ENCODE measurements at places on chromosomes 2 and 18.

GRCh38 chr2:167431949-167432348, 543.7 kb downstream of the XIRP2 start:
- no peak for DNase-seq

DNA sequence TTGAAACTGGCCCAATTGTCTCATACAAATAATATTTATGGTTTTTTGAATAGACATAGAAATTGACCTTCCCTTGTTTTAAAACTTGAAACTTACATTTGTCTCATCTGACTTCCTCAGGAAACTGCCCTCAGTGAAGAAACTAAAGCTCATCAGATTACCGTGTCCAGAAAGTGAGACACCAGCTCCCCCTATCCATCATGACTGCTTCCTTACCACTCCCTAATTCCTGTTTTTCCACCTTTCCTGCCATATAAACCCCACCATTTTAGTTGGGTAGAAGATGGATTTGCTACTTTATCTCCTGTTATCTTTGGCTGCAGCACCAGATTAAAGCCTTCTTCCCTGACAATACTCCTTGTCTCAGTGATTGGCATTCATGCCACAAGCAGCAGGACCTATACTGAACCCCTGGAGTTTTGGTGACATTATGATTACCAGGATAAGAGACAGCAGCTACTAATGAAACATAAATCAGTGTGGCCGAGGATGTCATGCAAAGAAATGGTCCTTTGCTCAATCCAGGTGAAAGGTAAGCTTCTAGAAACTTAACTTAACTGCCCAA, 1627.6 kb upstream of the ZEB2 start:
- DNase-seq, result no peak

- DNase-seq, result no peak
These were observed 278.5 kb upstream of the RGPD4 start for GRCh38 chr2:107548216-107548615.

DNA sequence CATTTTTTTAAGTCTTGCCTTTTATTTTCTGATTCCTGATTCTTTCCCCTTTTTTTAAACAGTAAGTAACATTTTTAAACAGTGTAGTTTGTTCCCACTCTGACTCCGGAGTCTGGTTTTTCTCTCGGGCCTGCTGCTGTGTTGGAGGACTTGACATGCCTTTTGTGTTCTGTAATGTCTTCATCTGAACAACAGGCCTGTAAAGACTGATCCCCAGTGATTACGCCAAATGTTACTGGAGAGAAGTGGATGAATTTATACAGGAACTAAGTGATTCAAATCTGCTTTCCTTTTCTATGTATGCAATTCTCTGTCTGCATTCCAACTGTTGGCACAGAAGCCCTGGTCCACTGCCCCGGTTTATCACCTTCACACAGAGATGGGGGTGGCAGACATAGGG, 54.3 kb upstream of the RMDN2 start:
- DNase-seq, result no peak

DNA sequence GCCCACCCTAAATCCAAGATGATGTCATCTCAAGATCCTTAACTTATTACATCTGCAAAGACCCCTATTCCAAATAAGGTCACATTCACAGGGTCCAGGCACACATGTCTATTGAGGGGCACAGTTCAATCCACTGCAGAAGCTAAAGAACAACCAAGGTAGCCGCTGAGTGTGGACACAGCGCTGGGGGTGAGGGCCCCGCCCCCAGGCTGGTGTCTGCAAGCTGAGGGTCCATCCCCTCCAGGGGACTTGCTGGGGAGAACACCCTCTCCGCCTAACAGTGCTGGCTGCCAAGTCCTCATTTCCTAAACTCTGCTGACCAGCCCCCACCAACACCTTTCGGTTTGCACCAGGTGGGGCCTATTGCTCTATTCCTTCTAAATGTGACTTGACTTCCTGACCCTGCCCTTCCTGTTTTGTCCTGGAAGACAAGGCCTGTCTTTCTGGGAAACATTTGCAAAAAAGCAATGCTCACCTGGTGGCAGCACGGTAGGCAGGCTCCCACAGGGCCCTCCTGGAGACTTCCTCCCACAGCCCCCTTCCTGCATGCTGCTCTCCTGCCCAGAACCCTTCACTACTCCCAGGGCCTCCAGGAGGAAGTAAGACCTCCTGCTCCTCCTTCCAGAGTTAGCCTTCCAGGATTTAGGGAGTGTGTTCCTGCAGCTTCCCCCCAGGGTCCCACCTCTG, 24.4 kb upstream of the TEX44 start:
- DNase-seq, result no peak

- no peak for DNase-seq
These were observed 31.1 kb upstream of the PAX8 start for GRCh38 chr2:113309655-113310387.

GRCh38 chr2:237732790-237733381, 65.7 kb upstream of the RBM44 start:
- no peak for DNase-seq

DNA sequence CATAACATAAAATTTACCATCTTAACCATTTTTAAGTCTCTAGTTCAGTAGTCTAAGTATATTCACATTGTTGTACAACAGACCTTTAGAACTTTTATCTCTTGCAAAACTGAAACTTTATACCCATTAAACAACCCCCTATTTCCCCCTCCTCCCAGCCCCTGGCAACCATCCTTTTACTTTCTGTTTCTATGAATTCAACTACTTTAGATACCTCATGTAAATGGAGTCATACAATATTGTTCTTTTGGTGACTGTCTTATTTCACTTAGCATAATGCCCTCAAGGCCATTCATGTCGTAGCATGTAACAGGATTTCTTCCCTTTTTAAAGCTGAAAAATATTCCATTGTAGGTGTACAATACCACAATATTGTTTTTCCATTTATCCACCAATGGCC, 129.8 kb downstream of the PDE11A start:
- DNase-seq, result no peak

- DNase-seq, result no peak
These were observed 179.7 kb downstream of the FAM210A start for GRCh38 chr18:13546638-13547037.

DNA sequence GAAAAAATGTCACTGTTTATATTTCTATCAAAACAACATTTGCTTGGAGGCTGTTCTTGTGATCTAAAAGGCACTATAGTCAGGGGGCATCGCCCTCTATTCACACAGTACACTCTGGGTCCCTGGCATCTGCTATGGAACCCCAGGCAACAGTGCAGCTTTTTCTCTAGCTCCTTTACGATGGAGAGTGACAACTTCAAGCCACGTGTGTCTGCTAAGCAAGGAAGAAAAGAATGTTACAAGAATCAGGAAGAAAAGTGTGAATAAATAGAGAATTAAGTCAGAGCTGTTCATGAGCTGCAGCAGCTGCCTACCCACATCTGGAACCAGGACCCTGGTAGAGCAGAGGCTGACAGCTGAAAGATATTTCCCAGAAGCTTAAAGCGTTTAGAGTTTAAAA, 11.2 kb downstream of the RND3 start:
- no peak for DNase-seq

GRCh38 chr18:44638034-44638540, 42.6 kb upstream of the SETBP1 start:
- no peak for DNase-seq

- DNase-seq, result no peak
These were observed 29.6 kb downstream of the KCNF1 start for GRCh38 chr2:10941383-10941782.

GRCh38 chr2:112229348-112229747, 25.5 kb downstream of the ZC3H8 start:
- no peak for DNase-seq

- no peak for DNase-seq
These were observed 177.6 kb upstream of the CCDC68 start for GRCh38 chr18:55136864-55137263.

DNA sequence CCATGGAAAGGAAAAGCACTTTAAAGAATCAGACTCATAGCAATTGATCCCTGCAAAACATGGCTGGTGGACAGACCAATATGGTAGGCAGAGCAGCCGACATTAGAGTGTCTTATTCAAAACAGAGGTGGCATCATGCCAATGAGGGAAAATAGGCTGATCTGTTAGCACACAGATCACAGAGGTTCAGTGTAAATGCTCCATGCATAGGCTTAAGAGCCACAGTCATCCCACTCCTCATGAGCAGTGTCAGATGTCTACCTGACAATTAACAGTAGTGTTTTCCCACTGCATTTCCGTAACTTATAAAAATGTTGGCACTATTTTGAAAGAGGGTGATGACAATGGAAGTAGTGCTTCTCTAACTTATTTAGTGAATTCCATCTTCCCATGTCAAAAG, 86.7 kb downstream of the SPATS2L start:
- no peak for DNase-seq

- no peak for DNase-seq
These were observed 145.3 kb downstream of the C1D start for GRCh38 chr2:67917332-67918054.

DNA sequence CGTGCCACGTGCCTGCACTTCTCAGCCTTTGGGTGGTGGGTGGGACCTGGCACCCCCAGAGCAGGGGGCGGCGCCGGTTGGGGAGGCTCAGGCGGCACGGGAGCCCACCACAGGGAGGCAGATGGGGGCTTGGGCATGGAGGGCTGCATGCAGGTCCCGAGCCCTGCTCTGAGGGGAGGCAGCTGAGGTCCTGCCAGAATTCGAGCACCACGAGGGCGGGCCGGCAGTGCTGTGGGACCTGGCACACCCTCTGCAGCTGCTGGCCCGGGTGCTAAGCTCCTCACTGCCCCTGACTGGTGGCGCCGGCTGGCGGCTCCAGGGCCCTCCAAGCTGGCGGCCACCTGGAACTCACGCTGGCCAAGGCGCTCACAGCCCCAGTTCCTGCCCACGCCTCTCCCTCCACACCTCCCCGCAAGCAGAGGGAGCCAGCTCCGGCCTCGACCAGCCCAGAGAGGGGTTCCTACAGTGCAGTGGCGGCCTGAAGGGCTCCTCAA, 1176.8 kb upstream of the GYPC start:
- DNase-seq, result no peak

DNA sequence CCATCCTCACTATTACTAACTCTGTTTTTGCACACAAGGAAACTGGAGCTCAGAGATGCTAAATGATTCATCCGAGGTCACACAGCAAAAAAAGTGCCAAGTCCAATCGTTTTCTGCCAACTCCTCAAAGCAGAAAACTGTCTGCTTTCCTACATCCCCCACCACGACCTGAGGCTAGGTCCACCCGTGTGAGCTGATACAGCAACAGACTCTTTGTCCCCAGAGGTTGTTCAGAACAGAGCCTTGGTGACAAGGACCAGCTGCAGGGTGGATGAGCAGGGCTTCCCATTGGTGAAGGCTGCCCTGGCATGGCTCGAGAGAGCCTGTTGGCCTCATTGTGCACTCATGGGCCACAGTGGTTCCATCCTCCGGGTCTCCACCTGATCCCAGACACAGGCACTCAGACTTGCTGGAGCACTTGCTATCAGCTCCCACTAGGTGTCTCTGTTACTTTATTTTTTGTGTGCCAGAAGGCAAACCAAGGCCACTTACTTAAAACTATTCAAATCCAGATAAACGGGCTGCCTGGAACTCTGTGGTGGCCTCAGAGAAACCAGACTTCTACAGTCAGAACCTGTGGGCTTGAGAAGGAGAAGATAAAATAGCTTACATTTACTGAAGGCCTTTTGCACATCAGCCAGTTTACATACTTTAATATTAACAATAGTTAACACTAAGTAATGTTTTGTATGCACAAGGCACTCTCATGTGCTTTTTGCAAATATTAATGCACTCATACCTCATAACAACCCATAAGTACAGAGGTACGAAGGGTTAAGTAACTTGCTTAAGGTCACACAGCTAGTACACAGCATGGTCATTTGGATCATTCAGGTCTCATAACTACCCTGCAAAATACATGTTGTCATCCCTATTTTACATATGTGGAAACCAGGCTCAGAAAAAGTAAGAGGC, 62.9 kb upstream of the CTIF start:
- DNase-seq, result peak; percentile 14

DNA sequence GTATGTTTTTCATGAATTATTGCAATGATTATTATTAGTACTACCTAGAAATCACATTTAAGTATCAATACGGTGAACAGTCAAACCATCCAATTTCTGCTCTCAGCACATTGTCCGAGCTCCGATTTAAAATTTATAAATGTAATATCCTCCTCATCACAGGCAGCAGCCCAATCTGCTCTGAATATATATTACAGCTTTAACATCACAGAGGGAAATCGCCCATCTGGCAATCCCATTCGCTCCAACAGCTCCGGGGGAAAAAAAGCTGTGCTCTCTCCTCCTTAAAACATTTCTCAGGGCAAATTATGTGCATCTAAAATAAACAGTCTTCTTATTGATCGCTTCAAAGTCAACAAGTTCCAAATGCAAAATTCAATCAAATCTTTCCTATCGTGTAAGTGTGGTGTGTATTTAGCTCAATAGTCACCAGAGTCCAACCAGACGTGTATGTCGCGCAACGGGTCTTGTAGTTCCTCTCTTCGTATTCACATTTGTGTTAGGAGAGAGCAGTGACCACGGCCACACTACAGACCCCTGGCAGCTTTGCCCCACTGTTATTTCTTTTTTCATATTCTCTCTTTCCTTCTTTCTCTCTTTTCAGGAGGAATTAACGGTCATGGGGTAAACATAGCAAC, 2.4 kb downstream of the FIGN start:
- DNase-seq, result peak; percentile 55

- DNase-seq, result no peak
These were observed 1129.9 kb upstream of the GYPC start for GRCh38 chr2:125526093-125526492.

DNA sequence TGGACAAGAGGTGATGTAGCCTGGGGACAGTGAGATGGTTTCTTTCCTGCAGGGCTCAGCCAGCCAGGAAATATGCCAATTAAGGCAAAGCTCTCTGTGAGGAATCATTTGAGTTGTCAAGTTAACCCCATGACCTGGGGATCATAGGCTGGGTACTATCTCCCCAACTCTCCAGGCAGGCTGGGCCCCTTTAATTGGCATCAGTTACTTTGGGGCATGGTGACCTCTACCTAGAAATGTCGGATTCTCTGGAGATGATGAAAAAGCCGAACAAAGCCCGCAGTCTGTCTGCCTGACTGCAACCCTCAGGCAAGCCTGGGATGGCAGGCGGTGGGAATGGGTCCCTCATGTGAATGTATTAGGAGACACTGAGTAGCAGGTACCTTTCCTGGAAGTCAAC, 193.5 kb upstream of the SMAD2 start:
- DNase-seq, result no peak

- no peak for DNase-seq
These were observed 10.5 kb downstream of the CCDC88A start for GRCh38 chr2:55408918-55409868.

DNA sequence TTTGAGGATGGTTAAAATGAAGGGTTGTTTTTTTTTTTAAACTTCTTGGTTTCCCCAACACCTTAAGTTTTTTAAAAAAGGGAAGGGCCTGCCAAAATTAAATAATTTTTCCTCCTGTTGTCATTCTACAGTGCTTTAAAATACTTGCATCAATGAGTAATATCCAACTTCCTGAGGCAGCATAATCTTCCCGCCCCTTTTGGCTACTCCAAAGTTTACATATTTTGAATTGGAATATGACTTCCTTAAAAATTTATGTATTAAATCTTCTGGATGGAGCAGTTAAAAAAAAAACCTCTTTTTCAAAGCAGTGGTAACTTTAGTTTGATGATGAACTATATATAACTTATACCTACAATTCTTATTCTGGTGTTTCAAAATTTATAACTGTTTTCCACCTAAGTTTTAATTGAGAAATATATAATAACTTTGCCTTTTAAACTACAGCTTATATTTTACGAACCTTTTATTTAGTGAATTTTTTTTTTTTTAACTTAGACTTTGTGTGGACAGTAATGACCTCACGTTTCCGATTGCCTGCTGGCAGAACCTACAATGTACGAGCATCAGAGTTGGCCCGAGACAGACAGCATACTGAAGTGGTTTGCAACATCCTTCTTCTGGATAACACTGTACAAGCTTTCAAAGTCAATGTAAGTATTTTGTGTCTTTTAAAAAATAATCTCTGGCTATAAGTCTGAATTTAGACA, 49.8 kb downstream of the PTPN4 start:
- DNase-seq, result no peak

- DNase-seq, result no peak
These were observed 177.7 kb upstream of the TWIST2 start for GRCh38 chr2:238670111-238670585.
